ENCODE measurements at places on chromosomes 2 and 18.

GRCh38 chr2:201072201-201072530, 365 bp downstream of the NDUFB3 start:
- no peak for DNase-seq

DNA sequence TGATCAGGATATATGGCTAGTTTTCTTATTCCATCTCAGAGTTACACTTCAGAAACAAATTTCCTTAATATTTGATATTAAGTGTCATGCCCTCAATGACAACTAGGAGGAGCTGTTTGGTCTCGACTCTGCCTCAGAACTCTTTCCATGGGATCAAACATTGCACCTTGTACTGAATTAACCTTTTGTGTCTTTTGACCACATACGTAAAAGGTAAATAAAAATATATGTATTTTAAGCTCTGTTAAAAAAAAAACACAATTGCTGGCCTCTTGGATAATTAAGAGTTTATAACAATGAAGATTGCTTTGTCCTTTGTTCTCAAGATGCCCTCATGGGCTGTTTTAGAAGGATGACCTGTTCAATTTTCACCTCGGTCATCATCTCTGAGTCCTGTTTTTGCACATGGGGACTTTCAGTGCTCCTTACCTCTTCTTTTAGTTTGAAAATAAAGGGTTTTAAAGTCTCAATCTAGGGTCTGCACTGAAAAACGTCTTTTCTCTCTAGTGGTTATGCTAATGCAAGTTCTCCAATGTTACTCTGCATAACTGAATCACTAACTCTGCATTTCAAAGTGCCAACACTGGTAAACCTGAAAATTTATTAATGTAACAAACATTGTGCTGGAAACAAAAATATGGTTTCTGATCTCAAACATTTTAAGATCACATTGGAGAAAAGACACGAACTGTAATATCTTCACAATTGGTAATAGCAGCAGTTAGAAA, 18.8 kb upstream of the FN1 start:
- DNase-seq = no peak

GRCh38 chr2:206408323-206409320, 34.7 kb upstream of the ADAM23 start:
- DNase-seq = no peak

DNA sequence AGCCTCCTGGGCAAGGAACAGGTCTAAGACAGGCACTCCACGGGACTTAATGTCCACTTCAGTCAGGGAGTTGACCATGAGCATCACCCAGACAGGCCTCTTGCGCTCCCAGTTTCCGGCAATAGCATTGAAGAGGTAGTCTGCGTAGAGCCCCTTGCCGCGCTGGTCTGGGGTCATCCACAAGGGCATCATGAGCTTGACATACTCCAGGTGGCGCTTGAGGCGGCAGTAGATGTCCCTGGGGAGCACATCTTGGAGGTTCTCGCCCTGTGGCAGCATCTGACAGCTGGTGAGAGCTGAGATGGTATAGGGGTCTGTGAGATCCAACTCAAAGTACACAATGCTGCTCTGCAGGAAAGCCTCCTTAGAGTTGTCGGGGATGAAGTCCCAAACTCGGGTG, 10.6 kb downstream of the TRABD2A start:
- DNase-seq = no peak

GRCh38 chr2:233336541-233336940, 17.8 kb upstream of the DGKD start:
- DNase-seq = no peak

GRCh38 chr2:230865766-230866755, 1.3 kb downstream of the ITM2C start:
- no peak for DNase-seq

DNA sequence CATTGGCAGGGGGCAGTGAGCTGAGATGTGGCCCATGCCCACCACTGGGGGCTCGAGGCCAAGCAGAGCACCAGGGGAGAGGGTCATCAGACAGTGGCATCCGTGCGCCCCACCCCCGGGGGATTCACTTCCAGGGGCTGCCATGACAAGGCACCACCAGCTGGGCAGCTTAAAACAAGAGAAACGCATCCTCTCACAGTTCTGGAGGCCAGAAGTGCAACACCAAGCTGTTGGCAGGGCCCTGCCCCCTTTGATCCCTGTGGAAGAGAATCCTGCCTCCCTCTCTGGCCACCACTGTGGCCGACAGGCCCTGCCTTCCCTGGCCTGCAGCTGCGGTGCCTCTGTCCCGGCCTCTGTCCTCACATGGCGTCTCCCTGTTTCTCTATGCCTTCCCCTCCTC, 187.7 kb upstream of the ID2 start:
- DNase-seq = no peak

DNA sequence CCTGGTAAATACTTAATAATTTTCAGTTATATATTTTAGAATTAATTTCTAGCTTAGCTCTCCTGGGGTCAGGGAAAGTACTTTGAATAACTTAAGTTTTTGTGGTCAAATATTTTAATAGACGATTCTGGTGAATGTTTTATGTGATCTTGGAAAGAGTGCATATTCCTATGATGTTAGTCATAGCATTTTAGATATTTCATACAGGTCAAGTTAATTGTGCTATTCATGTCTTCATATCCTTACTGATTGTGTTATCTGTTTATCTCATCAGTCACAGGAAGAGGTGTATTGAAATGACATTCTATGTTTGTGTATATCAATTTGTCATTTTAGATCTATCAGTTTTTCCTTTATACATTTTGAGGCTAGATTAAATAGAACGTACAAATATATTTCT, 576.2 kb downstream of the CPS1 start:
- DNase-seq = no peak

- no peak for DNase-seq
These were observed 298.2 kb upstream of the COL3A1 start for GRCh38 chr2:188676010-188676400.

All from AG09319 (cell line).